ENCODE measurements at places on chromosomes 7 and 10.

DNA sequence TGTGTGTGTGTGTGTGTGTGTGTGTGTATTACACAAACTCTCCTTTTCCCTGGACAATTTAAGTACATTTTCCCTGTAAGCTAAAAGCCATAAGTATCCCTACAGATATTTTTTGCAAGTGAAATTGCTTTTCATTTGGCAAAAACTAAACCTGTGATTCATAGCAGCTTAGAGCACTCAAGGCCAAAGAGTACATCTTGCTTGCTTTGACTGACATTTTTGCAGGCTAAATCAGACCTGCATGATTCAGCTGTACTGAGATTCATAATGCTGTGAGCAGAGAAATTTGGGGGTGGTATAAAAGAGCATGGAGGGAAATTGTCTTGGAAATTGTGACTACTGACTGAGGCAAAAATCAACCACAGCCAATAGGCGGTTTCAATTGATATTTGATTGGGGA, 500.4 kb downstream of the GFRA1 start:
- no peak for DNase-seq

GRCh38 chr10:110739811-110740271, 95.7 kb downstream of the RBM20 start:
- DNase-seq, result no peak

GRCh38 chr7:47047384-47047783, 534.5 kb downstream of the TNS3 start:
- DNase-seq, result no peak

DNA sequence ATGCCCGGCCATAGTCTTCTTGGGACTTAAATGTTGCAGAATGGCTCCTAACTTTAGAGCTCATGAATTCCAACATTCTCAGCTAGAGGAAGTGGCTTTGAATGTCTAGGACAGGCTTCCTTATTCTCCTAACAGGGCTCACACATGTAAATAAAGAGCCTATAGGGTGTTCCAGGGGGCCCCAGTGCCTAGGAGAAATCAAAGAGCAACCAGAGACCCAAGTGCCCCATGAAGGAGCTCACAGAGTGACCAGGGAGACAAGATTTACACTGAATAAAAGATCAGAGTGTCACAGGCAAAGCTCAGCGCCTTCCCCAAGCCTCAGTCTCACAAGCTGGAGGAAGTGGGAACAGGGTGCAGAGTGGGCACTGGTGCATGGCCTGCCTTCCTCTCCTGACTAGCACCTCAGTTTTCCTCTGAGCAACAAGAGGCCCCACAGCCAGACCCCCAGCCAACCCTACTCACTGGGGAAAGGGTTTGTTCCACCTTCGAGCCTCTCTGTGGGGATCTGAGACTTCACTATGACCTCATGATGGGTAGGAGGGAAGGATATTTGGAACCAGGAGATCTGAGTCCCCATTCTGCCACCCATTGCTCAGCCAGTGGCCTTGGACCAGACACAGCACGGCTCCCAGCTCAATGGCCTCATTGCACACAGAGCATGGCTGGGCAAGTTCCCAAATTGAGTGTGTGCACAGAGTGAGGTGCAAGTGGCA, 16.0 kb downstream of the TMEM273 start:
- DNase-seq, result no peak

DNA sequence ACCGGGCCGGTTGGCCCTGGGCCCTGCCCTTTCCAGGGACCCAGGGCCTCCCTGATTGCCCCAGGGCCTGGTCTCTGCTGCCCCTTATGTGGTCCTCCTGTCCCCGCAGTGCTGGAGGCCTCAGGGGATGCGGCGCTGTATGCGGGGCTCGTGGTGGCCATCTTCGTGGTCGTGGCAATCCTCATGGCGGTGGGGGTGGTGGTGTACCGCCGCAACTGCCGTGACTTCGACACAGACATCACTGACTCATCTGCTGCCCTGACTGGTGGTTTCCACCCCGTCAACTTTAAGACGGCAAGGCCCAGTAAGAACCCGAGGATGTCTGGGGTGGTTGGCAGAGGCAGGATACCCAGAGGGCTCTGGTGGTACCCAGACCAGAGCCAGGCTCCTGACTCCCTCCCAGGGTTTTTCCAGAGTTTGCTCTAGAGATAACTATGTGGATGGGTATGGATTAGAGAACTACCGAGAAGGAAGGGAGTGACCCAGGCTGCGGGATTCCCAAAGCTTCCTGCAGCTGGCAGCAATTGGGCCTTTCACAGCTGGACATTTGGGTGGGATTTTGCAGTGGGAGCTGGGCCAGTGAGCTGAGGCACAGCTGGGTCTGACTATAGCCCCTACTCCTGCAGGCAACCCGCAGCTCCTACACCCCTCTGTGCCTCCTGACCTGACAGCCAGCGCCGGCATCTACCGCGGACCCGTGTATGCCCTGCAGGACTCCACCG, 28.1 kb upstream of the SLC29A3 start:
- no peak for DNase-seq

DNA sequence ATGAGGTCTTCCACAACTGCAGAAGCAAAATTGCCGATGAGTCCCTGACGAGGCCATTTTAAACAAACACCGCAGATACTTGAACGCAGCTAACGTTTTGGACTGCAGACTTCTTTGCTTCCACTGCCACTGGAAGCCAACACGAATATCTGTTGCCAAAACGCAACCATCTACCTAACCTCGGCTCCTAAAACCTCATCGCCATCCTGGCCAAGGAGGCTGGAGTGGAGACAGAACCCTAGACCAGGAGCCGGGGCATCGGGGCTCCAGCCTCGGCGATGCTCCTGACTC, 493 bp downstream of the WDR91 start:
- no peak for DNase-seq

GRCh38 chr7:46764100-46764936, 817.6 kb downstream of the TNS3 start:
- no peak for DNase-seq

- DNase-seq, result no peak
These were observed 81.6 kb upstream of the LRRC4 start for GRCh38 chr7:128112781-128113221.

DNA sequence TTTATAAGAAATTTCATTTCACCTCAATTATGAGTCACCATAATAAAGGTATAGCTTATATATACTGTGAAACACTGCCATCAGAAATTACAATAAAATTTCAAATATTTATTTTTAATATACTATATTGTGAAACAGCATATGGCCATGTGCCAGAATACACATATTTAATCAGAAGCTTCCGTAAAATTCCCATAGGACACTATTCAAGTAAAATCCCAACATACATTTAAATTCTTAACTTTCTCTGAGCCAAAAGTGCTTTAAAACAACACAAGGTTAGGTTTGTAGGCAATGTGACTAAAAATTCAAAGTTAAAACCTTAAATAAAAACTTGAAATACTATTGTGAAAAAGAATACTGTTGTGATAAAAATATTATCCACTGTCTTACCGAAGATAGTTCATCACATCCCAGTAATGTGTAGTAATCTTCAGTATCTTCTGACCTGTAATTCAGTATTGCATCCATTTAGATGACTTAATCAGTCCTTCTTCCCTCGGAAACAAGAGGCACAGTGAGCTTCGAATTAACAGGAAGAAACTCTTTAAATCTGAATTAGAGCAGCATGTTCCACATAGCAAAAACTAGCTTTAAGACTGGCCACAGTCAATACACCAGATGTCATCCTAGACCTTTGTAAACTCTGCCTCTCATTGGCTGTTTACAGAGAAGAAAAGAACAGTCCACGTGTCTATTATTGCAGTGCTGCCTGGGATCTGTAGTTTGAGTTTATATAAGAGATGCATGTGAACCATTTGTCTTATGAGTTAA, at the start of gene DNAJC12:
TSS of gene DNAJC12 (minus strand) at position 648 of the 774 bp plus-strand sequence. CDS start at position 471, 177 bp downstream.
- DNase-seq, result no peak

- DNase-seq, result no peak
These were observed 45.8 kb downstream of the DGKI start for GRCh38 chr7:137801003-137801402.

GRCh38 chr10:78402591-78402990, 368.9 kb downstream of the RPS24 start:
- DNase-seq, result no peak

DNA sequence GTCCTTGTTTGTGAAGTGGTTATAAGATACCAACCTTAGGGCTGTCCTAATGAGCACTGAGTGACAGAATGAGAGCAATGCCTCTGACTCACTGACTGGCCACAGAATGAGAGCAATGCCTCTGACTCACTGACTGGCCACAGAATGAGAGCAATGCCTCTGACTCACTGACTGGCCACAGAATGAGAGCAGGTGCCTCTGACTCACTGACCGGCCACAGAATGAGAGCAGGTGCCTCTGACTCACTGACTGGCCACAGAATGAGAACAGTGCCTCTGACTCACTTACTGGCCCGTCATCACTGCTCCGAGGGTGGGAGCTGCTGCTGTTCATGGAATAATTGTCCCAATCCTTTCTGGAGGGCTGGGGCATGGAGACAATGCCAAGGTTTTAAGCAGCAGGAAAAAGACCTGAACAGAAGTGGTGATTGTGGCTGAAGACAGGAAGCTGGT, 265.2 kb upstream of the PPP2R2D start:
- DNase-seq, result no peak

GRCh38 chr7:45595809-45596664, 21.9 kb downstream of the ADCY1 start:
- no peak for DNase-seq

- DNase-seq, result no peak
These were observed 47.3 kb downstream of the C10orf105 start for GRCh38 chr10:71671994-71672946.

Data from T follicular helper cell (primary cell).